ENCODE measurements at places on chromosomes 4 and X.

DNA sequence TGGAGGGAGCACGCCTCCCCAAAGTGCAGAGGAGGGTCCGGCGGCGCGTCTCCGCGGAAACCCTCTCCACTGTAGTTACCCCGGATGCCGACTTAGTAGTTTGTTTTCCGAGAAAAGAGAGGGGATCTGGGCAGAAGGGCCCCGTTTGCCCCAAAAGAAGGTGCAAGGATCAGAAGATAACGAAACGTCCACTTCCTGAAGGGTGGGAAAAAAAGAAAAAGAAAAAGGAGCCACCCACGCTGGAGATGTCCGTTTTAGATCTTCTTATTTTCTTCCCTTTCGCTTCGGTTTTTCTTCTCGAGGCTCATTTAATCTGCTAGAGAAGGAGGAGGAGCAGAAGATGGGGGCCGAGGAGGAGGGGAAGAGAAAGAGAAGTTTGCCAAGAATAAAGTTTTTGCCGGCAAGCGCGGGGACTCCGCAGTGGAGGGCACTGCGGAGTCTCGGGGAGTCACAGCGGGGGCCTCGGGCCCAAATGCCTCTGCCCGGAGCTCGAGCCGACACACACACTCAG, 517 bp downstream of the LEF1 start:
- no peak for DNase-seq

GRCh38 chrX:3584415-3584996, 128.9 kb downstream of the PRKX start:
- DNase-seq = no peak

GRCh38 chrX:66601522-66601921, 37.4 kb downstream of the EDA2R start:
- DNase-seq = no peak

- no peak for DNase-seq
Measured at GRCh38 chr4:121686255-121686654, 10.5 kb downstream of the ANXA5 start.

DNA sequence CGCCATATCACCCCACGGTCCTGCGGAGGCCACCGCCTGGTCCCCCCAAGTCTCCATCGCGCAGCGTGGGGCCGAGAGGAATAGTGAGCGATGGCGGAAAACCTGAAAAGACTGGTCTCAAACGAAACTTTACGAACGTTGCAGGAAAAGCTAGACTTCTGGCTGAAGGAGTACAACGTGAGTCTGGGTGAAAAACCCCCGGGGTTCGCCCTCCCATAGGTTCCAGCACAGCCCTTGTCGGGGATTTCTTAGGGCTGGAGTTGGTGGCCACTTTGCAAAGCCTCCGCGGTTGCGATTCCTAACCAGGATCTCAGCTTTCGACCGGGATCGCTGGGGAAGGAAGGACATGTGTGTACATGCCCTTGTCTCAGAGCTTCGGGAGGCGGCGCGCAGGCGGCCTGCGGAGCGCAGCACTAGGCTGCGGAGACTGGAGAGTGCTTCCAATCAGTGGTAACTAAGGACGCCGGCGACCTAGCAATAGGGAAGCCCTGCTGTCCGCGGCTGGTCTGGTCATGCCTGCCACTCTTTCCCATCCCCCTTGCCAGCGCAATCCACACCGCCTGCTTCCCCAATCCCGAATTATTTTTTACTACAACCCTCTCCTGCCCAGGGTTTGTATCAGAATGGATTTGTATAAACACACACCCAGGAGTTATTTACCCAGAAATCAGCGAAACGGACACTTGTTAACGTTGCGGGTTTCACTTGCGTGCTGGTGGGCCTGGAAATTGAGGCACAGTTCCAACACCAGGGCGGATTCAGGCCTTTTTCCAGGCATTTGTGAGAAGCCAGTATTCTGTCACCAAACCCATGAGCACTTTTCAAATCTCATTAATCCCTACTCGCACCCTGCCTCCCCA, 741 bp downstream of the SPATA18 start:
- DNase-seq = no peak

- DNase-seq = no peak
Measured at GRCh38 chrX:20265726-20266681, 705 bp downstream of the RPS6KA3 start.

- no peak for DNase-seq
Measured at GRCh38 chrX:17584248-17584681, 153.0 kb upstream of the SCML1 start.

DNA sequence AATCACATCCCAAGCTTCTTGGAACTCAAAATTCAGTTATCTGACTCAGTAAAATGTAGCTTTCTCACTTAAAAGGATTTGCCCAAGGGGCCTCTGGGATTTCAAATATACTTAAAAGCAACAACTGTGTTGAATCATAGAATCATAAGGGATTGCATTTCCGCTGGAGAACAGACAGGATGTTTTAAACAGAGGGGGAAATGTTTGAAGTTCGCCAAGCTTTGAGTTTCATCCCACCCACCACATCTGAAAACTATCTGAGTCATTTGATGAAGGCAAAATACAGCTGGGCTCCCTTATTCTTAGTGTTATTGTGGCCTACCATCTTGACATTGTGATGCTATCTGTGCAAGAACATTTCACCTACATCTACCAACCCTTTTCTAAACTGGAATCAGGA, 73.5 kb downstream of the PPP1R2C start:
- DNase-seq = no peak

- no peak for DNase-seq
Measured at GRCh38 chrX:151543706-151544105, 19.8 kb upstream of the PASD1 start.

DNA sequence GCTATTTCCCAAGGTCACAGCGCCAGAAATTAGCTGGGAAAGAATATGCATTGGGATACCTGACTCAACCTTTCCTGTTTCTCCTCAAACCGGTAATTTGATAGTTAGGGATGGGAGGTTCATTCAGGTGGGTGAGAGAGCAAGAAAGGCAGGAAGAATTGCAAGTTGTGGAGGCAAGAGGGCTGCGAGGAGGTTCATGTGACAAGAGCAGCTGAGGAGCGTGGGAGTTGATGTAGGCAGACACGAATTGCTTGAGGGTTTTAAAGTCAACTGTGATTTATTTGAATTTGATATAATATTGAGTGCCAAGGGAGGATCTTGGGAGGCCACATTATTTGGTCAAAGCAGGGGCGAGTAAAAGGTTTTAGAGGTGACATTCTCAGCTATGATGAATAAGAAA, 329.0 kb downstream of the STIM2 start:
- no peak for DNase-seq

DNA sequence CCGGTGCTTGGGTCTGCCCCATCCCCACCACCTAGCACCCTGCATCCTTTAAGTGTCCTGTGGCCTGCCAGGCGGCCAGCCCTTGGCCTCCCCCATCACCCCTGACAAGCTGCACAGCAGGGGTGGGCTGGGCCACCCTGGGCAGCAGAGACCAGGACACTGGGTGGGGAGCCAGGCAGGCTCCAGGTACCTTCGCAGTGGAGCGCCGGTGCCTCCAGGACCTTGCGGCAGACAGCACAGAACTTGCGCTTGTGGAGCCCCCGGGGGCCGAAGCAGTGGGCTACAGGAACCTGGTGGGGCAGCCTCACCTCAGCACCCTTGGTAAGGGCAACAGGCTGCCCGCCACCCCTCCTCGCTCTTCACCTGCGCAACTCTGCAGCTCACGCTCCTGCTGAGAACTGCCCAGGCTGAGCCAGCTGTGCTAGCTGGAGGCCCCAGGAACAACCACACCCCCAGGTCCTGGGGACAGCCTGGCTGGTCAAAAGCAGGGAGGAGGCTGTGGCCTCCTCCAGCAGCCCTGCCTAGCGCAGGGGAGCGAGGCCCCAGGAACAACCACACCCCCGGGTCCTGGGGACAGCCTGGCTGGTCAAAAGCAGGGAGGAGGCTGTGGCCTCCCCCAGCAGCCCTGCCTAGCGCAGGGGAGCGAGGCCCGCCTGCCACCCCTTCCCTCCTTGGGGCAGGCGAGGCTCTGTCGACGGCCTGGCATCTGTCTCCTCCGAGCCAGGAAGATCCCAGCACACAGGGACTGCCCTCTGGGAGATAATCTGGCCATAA, 4.6 kb downstream of the DGKQ start:
- DNase-seq = no peak

GRCh38 chrX:8851231-8851886, 50.2 kb upstream of the FAM9A start:
- no peak for DNase-seq

DNA sequence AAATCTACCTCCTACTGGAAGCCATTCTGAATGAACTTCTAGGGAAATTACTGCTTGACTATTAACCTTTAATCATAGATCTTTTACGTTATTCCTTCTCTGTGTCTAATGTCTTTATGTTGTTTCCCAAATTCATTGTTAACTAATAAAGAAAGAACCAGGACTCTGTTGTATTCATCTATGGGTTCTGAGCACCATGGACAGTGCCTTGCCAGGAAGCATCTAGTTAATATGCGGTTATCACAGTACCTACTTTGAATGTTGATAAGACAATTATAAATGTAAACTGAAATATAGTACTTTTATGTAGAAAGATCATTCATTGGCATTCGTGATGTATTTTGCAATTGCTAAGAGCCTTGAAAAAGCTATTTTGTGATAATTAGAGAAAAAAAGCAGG, 23.8 kb downstream of the NWD2 start:
- DNase-seq = no peak

- DNase-seq = no peak
Measured at GRCh38 chrX:7580127-7580526, 262.8 kb upstream of the VCX start.

GRCh38 chr4:44679060-44679459, 840 bp downstream of the GUF1 start:
- no peak for DNase-seq

DNA sequence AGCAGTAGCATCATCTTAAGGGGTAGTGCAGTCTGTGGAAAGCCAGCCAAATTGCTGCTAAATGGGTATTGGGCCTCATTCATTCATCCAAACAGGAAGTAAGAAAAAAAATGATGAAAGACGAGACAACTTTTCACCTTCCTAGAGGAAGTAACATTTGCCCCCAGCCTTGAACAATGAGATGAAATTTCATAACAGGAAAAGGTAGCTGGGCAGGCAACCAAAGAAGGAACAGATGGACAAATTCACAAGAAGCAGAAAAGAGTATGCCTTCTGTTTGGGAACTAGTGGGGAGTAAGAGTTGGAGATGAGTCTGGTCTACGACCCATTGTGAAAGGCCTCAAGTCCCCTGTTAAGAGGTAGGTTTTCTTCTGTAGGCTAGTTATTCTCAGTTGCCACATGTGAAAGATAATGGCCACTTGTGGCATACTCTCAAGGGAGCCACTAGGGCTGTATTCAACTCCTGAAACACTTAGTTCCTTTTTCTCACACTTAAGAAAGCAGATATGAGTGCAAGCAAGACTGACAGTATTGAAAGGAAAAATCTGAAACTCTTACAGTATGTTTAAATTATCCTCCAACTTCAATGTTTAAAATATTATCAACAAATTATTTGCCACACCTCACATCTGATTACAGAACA, 190.4 kb downstream of the AR start:
- no peak for DNase-seq

GRCh38 chr4:182142176-182143085, 100.8 kb upstream of the TENM3 start:
- DNase-seq = no peak

GRCh38 chr4:5118994-5119835, 67.9 kb downstream of the STK32B start:
- no peak for DNase-seq

DNA sequence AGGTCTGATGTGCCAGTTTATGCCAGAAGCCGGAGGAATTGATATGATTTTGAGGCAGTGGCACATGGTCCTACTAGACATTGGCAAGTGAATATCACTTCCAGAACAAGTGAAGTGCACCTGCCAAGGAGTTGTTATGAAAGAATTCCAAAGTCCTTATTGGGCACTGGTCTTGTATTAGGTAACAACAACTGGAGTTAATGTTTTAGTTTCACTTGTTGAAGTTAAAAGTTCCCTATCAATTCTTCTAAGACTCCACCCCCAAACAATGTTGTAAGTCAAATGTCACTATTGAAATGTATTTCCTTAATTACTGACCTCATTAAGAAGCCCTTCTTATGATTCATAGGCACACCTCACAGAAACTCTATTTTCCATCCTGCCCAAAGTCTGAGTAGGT, 3.1 kb downstream of the TET2 start:
- no peak for DNase-seq

Measured in HuH-7.5 (cell line).